ENCODE measurements at places on chromosomes 3 and 15.

DNA sequence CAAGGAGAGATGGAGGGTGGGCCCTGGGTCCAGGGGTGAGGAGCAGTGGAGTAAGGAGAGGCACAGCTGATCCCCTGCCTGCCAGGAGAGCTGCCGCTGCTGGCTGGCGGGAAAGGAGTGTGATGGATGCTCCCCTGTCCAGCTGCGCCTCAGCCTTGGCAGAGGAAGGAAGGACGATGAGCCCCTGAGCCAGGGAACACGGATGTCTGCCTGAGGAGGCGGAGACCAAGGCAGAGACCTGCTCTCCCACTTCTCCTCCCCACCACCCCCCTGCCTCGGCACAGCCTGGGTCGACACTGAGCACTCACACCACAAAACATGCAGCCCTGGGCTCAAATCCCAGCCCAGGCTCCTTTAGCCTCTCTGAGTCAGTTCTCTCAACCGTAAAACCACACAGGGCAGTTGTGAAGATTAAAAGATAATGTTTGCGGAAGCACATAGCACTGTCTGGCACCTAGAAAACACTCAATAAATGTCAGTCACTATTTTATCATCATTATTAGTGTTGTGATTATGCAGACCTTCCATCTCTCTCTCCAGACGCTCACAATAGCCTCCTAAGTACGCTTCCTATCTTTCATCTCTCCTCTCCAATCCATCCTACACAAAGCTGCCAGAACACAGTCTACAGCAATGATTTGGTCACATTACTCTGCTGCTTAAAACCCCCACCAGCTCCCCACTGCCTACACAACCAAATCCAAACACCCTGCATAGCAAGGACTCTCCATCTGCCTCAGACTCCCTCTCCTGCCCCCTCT lies 52.2 kb downstream of the SEMA5B start:
- DNase-seq: no peak

GRCh38 chr3:140223631-140224030 lies 288.6 kb downstream of the CLSTN2 start:
- DNase-seq: no peak

DNA sequence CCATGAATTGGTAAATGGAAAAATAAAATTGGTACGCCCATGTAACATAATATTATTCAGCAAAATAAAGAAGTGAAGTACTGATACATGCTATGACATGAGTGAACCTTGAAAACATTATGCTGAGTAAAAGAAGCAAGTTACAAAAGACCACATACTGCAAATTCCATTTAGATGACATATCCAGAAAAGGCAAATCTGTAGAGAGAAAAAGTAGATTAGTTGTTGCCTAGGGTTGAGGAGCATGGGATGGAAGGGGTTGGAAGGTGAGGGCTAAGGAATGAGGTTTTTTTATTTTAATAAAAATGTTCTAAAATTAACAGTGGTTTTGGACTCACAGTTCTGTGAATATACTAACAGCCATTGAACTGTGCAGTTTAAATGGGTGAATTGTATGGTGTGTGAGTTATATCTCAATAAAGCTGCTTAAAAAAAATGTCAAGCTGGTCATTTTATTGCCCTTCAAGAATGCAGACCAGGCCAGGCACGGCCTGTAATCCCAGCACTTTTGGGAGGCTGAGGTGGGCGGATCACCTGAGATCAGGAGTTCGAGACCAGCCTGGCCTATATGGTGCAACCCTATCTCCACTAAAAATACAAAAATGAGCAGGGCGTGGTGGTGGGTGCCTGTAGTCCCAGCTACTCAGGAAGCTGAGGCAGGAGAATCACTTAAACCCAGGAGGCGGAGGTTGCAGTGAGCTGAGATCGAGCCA lies 8.1 kb upstream of the DLG1 start:
- DNase-seq: no peak

DNA sequence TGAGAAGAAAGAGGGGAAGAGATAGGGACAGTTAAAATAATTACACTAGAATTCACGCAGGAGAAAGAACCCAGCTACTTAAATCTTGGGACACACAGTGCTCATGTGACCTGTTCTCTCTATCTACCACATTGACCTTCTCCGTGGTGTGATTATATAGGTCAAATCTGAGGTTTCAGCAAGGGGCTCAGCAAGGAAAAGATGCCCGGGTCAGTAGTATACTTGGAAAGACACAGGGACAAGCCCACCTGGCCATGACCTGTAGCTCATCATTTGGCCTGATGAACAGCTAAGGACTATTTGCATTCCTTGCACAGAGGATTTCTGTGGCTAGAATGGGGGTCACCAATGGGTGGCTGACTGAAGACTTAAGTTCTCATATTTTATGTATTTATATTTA lies 71.9 kb downstream of the SSR3 start:
- DNase-seq: no peak

- no peak for DNase-seq
These were observed 17.8 kb downstream of the CEP19 start for GRCh38 chr3:196694202-196694638.

DNA sequence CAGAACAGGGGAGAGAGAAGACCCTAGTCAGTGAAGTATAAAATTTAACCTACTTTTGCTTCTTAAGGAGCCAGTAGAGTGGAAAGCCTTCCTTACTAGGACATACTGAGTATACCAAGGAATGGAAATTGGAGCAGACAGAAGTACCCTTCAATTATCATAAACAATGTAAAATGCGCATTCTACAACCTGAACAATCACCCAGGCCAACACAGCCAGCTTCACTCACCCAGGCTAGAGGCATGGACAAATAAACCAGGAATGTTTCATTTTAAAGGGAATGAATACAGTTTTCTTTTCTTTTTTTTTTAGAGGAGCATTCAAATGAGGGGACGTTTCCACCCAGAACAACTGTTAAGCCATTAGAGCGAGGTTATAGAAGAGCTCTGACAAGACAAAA lies 41.9 kb upstream of the PLXND1 start:
- no peak for DNase-seq

DNA sequence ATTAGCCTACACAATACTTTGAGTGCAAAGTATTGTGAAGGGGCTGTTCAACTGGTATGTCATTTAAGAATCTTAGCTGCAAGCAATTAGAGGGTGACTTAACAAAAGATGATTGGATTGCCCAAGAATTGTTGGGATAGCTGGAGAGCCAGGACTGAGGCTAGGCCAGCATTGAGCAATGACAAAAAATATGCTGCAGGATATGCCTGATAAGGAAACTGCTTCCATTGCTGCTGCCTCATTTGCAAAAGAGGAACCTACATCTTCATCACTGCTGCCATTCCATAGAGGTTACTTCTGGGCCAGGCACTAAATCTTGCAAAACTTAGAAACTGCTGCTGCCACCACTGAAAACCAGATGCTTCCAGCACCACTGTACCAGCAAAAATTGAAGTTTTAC lies 108.0 kb upstream of the TBC1D5 start:
- no peak for DNase-seq

GRCh38 chr3:136787349-136787748 lies 31.6 kb upstream of the SLC35G2 start:
- DNase-seq: peak; percentile 6

DNA sequence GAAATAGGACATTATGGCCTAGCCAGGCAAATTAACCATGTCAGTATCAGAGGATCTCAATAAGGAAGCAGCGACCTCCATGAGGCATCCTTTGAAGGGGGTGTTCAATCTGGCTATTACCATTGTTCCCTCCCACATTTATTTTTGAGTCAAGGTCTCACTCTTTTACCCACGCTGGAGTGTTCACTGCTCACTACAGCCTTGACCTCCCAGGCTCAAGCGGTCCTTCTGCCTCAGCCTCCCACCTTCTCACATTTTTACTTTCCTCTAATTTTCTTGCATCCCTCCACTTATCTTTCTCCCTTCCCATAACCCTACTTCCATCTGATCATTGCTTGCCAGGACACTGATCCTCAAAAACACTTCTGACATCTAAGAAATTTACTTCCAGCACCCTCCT lies 654.0 kb upstream of the NR2F2 start:
- DNase-seq: no peak

DNA sequence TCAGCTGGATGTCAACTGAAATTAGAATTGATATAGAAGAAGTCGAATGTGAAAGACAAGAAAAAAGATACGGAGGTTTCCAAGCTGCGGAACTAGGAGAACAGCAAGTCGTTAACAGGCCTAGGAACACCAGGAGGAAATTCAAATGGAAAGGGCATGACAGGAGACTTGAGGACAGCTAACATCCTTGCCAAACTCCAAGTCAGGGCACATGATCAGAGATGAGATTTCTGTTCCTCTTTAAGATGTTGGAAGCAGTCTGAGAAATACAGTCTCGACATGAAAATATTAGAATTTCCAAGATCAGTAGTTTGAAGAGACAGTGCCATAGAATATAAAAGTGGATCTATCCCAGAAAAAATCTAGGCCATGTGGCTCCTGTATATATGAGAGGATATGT lies 5.0 kb downstream of the MYO5A start:
- DNase-seq: no peak

All from T-helper 9 cell (primary cell).